HCT116 (cell line): ENCODE measurements at places on chromosomes 5 and 9.

- DNase-seq, result no peak
Measured at GRCh38 chr9:109599131-109599530, 101.0 kb upstream of the PTPN3 start.

GRCh38 chr9:75001719-75002421 lies 26.2 kb downstream of the CARNMT1 start:
- DNase-seq, result peak; percentile 74

DNA sequence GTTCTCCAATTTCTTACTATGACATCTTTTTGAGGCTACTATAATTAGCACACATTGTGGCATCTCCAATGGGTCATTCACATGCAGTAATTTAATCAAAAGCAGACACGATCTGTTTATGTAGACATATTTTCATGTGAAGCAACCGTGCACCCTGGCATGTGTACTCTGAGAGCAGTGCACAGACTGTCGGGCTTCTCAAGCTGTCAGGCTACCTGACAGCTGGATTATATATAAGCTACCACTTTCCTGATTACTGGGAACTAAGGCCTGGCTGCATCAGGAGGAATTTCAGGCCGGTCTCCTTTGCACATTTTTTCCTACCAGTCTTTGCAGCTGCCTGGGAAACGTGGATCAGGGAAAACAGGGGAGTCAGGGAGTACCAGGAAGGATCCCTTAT lies 197.5 kb downstream of the MAPKAP1 start:
- DNase-seq, result no peak

DNA sequence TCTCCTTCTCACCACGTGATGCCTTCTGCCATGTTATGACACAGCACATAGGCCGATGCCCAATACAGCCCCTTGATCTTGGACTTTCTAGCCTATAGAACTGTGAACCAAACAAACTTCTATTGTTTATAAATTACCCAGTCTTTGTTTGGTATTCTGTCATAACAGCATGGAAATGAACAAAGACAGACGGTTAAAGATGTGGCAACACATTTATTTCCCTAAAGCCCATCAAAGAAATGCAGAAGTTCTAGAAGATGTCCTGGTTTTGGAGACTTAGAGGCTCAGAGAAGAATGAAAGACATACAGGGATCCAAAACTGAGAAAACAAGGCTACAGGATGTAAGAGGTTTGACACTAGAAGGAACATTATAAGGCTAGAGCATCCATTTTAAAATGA lies 600.8 kb upstream of the DAB2 start:
- DNase-seq, result no peak

DNA sequence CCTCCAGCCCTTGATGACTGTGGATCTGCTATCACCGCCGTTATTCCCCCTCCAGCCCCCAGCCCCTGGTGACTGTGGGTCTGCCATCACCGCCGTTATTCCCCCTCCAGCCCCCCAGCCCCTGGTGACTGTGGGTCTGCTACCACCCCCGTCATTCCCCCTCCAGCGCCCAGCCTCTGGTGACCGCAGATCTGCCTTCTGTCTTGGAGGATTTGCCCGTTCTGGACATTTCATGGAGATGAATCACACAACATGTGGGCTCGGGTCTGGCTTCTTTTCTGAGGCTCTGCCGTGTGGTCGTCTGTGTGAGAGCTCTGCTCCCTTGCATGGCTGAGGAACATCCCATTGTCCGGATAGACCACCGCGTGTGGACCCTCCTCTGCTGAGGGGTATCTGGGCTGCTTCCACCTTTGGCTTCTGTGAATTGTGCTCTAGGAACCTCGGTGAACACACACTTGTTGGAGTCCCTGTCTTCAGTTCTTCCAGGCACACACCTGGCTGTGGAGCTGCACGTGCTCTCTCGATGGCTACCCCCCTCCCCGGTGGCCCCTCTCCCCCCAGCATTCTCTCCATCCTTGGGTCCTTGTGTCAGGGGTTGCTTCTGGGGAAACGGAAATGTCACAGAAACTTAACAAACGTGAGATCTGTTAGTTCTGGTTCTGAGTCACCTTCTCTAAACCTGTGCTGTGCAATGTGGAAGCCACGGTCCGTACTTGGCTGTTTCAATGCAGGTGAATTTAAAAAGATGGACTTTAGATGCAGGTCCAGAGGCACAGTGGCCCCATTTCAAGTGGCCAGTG lies 105.3 kb upstream of the COL5A1 start:
- DNase-seq, result no peak

- no peak for DNase-seq
Measured at GRCh38 chr9:3719286-3719685, 193.5 kb upstream of the RFX3 start.

DNA sequence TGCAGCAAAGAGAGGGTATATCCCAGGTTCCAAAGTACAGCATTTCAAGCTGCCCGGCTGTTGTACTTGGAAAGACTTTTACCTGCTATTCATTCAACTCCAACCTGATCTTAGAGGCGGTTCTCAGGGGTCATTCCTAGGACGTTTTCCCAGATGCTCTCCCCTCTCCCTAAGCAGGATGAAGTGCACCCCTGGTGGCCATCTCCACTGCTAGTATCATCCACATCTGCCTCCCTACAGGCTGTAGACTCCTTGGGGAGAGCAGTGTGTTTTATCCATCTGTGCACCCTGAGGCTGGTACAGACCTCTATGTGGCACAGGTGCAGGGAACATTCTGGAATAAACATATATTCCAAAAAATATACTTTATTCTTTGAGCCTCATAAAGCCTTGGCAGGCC lies 56.8 kb downstream of the PTPN3 start:
- DNase-seq, result no peak

DNA sequence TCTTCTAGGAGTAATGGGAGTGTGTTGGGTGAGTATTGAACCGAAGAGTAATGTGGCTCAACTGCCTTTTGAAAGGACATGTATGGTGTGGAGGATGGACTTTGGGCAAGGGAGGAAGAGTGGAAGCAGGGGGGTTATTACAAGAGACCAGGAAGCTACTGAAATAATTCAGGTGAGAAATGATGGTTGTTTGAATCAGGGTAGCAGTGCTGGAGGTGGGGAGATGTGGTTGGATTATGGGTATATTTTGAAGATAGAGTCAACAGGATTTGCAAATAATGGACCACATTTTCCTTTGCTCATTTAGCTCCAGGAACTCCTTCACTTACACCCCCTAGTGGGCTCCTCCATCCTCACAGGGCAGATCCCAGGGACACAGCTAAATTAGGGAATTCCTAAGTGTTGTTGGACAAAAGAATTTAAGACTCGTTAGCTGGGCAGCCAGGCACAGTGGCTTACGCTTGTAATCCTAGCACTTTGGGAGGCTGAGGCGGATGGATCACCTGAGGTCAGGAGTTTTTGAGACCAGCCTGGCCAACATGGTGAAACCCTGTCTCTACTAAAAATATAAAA lies 1.2 kb upstream of the SLC4A9 start:
- DNase-seq, result no peak

GRCh38 chr9:16348531-16348930 lies 521.9 kb downstream of the BNC2 start:
- no peak for DNase-seq

DNA sequence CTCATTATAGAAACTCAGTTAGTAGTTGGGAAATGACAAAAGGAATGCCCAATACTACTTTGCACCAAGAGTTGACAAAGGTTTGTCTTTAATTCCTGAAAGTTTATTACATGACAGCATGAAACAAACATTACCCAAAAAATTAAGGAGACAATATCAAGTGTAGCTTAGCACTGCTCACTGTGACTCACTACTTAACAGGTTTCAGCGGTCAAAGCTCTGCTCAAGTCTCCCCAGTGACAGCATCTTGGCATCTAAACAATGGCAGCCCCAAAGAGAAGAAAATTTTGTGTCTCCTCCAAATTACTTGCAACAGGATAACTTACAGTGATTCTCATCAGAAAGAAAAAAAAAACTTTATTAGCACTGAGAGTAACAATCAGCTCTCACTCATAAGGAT lies 1030.2 kb downstream of the EFNA5 start:
- no peak for DNase-seq

DNA sequence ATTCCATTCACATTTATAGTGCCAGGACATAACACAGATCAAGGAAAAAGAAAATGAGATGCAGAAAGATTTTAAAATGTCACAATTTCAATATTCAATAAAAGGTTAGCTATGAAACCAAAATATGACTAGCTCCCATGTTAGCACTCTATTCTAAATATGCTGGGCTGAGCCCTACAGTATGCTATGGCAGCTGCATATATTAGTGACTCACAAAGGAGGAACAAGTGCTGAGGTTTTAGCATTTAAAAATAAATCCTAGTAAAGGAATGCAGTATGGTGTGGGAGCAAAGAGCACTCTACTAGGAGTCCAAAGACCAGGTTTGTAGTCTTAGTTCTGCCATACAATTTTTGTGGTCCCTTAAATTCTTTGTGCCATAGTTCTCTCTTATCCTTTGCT lies 118.4 kb downstream of the OXCT1 start:
- DNase-seq, result no peak

DNA sequence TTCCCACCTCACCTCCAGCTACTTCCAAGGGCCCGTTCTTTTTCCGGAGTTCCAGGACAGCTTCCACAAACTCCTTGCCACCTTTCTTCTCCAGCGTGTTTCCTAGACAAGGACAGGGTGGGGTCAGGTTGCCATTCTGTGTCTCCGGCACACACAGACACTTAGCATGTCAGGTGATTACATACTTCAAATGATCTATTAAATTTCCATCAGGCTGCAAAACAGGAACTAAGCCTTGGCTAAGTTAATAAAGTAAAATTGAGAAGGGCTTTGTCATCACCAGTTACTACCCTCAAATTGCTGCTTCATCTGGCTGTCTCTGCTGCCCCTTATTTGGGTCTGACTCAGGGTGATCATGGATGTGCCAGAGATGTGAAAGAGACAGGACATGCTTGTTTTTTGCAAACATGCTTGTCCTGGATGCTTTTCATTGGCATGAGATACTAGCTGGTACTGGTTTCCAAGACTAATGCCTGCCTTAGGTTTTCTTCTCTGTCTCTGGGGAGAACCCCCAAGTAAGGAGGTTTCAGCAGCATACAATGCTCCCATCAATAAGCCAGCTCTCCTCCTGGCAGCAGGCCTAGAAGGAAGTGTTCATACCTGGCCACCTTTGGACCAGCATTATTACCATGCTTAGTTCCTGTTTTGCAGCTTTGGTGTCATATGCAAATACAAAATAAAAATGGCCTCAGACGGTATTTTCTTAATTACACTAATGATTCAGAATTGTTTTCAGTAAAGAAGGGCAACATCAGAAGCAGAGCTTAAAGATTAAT lies 52.9 kb downstream of the MACROH2A1 start:
- DNase-seq, result no peak

DNA sequence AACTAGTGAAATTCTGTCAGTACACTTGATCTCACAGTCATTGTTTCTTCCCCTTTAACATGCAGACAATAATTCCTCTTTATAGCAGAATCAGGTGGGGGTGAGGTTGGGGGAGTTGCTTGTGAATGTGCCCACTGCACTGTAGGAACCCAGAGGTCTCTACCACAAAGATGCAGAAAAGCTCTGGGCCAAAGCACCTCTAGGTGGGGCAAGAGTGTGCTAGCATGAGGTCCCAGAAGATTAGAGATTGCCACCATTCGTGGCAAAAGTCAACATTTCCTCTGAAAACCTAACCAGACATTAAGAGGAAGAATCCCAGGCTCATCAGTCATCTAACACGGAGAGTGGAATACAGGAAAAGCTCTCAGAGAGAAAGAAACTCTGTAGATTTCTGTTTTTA lies 74.5 kb downstream of the PTCD2 start:
- no peak for DNase-seq

- no peak for DNase-seq
Measured at GRCh38 chr9:134671341-134672113, 29.9 kb downstream of the COL5A1 start.

GRCh38 chr9:76032797-76033373 lies 142.4 kb downstream of the PCSK5 start:
- no peak for DNase-seq

DNA sequence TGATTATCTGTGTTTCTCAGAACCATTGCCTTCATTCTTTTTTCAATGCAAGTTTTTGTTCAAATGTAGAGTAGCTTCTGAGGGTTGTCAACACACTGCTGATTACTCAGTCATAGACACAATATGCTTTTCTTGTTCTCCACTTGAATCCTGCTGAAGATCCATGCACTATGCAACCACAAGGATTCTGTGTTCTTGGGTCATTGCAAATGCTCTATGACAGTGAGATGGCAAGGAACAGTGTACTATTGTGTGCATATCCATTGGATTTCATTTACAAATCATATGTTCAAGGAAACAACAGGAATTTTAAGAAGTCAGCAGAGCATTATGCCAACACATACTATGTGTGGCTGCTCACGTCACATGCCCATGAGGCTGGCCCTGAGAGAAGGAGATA lies 1590.2 kb downstream of the EFNA5 start:
- DNase-seq, result no peak

- no peak for DNase-seq
Measured at GRCh38 chr5:170427672-170428236, 38.6 kb upstream of the KCNMB1 start.

DNA sequence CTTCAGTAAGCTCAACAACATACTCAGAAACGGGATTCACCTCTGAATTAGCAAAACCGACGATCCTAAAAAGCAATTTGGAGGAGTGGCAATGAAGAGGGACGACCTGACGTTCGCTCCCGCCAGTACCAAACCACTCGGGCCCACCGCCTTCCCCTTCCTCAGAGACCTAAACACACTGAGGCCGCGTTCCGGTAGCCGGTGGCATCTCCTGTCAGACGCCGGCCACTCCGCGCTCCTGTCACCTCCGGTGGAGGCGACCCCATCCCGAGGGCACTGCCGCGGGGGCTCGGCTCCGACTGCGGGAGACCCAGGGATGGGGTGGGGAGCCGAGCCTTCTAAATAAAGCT lies 617 bp downstream of the PPP6C start:
- DNase-seq, result no peak

DNA sequence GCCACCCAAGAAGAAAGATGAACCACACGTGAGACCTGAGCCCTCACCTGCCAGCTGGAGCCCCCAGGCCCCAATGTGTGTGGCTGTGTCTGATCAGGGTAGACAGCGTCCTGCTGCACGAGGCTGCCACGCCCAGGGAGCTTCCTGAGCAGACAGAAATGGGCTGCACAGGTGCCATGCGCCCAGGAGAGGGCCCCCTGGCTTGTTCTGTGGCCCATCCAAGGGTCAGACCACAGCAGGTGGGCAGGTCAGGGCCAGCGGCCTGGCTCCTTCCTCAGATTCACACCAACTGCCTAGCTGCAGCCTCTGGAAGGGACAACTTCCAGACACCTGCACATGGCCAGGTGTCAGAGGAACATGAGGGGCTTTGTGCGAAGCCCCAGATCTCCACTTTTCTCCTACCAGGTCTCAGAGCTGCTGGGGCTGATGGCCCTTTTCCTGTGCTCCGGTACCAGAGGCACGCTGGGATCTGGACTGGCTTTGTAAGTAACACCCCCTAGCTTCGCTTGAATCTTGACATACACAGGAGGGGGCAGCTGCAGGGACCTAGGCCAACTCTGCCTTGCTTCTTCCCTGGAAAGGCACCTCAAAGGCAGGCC lies 10.8 kb downstream of the SARDH start:
- DNase-seq, result no peak

DNA sequence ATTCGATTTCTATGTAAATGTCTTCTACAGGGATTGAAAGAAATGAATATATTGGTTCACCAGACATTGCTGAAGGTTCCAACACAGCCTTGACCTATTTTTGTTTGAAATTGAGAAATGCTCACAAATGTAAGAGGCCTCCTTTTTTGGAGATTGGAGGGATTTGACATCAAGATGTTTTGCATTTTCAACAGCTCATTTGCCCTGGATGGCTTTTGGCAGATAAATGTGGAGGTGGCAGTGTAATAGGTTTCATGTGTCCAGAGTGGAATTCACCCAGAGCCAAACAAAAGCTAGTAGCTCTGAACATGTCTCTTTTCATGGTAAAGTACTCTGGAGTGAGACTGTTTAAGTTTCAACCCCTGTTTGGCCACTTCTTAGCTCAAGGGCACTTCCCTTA lies 77.3 kb downstream of the PALM2AKAP2 start:
- DNase-seq, result no peak

- no peak for DNase-seq
Measured at GRCh38 chr5:140671472-140672125, 1.8 kb downstream of the DND1 start.
